ENCODE measurements at places on chromosomes 6 and 20. TPM values are rescaled to one million over a fixed set of nuclear protein-coding genes. Genes with fewer than 3 reads are reported as not detected.
A peak's percentile ranks its signal among the peaks of the same experiment; 100 is the strongest.

- no peak for DNase-seq
Observed at GRCh38 chr6:130262008-130262407, 39.3 kb upstream of the SAMD3 start.

DNA sequence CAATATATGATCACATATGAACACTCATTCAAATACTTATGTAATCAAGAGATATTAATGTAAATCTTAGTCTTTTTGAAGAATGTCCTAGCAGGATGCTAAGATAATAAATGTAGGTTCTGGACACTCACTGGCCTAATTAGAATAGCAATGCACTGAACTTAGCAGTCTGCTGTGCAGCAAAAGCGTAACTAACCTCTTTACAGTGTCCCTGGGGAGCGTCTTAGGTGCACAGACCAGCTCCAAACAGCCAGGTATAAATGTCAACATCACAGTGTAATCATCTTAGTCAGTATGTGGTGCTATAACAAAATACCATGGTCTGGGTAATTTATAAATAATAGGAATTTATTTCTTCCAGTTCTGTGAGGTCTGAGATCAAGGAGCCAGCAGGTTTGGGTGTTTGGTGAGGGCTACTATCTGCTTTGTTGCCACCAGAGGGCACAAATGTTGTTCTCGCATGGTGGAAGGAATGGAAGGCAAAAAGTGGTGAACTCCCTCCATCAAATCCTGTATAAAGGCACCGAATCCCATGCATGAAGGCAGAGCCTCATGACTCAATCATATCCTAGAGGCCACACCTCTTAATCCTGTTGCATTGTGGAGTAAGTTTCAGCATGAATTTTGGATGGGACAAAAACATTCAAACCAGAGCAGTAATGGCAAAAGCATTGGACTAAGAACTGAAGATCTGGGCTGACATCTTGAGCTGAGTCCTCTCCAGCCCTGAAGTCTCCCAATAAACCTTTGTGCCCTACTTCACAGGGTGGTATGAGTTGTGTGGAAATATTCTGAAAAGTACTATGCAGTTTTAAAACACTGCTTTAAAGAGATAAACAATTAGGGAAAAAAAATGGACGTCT lies 41.8 kb upstream of the FOXO3 start:
- DNase-seq = peak; percentile 7

DNA sequence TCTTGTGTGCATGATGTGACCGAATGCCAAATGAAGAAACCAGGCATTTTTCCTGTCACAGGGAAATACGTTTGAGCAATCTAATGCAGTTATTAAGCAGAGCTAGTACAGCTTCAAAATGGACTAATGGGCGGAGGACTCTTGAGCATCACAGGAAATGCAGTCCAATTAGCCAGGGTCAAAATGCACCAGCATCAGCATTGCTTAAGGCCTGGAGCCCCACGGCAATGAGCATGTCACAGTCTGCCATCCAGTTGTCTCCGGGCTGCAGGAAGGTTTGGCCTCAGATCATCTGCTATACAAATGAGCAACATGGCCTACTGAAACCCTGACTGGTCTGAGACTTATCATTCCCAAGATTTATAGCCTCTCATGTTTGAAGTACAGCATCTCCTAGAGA lies 652.1 kb upstream of the SLC35B3 start:
- no peak for DNase-seq

- DNase-seq = no peak
Observed at GRCh38 chr6:47229255-47229654, 80.5 kb downstream of the TNFRSF21 start.

DNA sequence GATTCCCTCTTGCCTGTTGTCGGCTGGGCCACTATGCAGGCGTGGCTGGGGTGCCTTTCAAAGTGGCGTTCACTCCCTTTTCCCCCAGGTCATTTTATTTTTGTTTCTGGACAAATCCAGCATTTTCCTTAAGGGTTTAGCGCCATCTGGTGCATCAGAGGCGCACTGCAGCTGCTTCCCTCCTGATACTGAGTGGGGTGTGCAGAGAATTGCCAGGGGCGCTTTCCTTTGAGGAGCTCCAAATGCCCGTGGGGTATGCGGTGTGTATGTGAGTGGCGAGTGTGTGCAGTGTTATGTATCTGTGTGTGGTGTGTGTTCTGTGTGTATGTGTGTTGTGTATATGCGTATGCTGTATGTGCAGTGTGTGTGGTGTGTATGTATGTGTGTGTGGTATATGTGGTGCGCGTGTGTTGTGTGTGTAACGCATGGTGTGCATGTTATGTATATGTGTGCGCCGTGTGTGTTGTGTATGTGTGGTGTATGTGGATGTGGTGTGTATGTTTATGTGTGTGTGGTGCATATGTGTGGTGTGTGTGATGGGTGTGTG lies 100.1 kb upstream of the AGPAT4 start:
- peak; percentile 44 for DNase-seq

- DNase-seq = no peak
Observed at GRCh38 chr20:38581013-38581412, at the start of gene ADIG. Gene ADIG, plus strand, starts transcription at chr20:38581197. Its CDS starts 54 bp downstream, at chr20:38581251.

- peak; percentile 73 for DNase-seq
Observed at GRCh38 chr6:52261229-52261628, 16.9 kb upstream of the IL17F start.

- no peak for DNase-seq
Observed at GRCh38 chr6:9388596-9388995, 953.3 kb upstream of the SLC35B3 start.

GRCh38 chr6:122859676-122860075 lies 70.6 kb downstream of the SMPDL3A start:
- no peak for DNase-seq

GRCh38 chr6:1424306-1424927 lies 35.0 kb downstream of the FOXF2 start:
- peak; percentile 48 for DNase-seq

DNA sequence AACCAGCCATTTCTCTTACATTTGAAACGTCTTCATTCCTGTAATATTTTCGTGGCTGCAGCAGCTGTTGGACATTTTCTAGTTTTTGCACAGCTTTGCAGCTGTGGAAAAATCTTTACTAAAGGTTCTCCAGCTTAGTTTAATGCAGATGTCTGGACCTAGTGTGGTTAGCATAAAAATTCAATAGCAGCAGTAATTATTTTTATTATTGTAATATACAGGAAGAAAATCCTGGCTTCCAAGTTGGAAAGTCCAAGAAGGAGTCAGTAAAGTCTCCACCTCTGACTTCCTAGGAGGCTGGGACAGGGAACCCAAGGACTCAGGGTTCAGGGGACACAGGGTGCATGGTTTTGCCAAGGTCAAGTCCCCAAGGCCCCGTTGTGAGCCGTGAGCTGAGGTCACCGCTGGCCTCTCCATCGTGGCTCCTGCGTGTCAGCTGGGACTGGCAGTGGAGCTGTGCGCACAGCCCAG lies 230.6 kb downstream of the FNDC1 start:
- DNase-seq = no peak

DNA sequence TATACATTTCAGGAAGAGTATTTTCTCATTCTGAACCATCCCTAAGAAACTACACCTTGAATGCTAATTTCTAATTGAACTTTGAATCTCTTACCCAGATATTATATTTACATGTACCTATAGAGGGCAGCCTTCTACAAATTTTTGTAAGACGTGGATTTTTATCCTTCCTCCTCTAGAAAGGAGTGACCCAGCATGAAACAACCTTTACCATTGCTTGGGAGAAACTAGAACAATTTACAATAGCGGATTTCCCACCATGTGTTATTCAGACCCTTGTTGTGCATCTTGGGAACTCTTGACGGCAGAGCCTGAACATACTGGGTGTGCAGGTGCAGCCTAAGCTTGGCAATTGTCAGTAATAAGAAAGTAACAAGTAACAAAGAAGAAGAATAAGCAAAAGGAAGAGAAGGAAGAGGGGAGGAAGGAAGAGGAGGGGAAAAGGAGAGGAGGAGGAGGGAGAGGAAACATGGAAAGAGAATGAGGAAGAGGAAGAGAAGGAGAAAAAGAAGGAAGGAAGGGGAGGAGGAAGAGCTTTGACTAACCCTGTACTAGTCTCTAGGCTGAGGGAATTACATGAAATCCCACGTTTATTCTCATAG lies 10.8 kb upstream of the TAAR1 start:
- DNase-seq = no peak

DNA sequence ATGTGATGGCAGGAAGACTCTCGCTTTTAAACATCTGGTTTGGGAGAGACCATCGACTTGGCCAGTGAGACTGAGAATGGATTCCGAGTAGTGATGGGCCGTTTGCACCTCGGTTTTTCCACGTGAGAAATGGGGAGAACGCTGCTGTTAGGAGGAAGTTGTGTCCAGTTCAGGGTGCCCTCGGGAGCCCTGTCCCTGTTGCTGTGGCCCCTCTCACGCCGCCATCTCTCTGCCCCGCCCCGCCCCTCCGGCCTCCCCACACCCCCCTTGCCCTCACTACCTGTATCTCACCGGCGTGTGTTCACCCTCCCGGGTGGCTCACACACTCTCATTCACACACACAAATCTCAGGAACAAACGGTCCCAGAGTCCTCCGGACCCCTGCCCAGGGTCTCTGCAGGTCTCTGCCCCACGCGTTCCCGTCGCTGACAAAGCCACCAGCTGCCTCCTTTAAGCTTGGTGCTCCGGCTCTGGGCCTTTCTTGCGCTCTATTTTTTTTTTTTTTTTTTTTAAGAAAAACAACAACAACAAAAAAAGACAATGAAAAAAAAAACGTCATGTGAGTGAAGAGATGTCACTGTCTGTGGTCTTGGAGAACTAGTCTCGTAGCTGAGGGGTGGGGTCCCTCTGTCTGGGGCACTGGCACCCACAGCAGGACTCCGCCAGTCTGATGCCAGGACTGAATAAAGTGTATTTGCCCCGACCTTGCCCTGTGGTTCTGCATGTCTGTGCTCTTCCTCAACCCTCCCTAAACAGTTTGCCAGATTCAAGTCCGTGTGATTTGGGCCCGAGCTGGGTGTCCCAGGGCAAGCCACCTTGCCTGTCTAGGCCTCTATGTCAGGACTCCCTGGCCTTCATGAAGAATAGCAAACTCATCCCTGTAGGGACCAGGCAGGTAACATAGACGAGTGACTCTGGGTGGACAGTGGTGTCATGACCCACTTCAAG lies 2.9 kb downstream of the SOX12 start:
- DNase-seq = no peak

DNA sequence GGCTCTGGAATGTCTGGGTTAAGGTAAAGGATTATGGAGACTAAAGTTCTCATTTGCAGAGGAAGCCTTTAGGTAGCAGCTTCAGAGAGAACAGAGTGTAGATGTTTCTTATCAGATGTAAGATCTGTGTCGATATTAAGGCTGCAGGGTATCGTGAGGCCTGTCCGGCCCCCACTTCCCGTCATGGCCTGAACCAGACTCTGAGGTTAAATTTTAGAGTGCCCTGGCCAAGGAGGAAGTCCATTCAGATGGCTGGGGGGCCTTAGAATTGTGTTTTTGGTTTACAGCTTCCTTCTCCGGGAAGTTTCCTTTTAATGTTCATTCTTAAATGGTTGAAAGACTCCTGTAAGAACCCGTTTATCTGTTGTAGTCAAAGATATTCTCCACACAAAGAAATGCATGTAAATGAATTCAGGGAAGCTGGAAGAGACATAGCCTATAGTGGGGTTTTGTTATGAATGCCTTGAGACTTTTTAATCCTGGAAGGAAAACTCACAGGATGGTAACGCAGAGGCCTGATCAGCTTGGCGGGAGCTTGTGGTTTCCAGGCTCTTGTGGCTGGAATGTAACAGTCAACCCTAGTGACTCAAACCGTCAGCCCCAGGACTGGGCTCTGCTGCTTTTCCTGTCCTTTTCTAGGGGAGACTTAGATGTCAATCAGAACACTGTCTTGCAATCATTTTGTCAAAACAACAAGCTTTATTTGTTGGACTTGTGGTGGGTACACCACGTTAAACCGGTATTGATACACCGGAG lies 34.7 kb downstream of the KIF25 start:
- peak; percentile 76 for DNase-seq

The LGSN gene
- not detected for total RNA-seq

The BTN1A1 gene
- not detected for total RNA-seq

Measured in MG63 (cell line).